EH (cell line): ENCODE measurements at places on chromosomes 6 and 20.

- no peak for DNase-seq
Observed at GRCh38 chr6:157455731-157456523, 74.9 kb downstream of the ZDHHC14 start.

GRCh38 chr6:139539852-139540251 lies 165.4 kb upstream of the CITED2 start:
- peak; percentile 98 for DNase-seq

- no peak for DNase-seq
Observed at GRCh38 chr6:12767016-12767415, 50.4 kb downstream of the PHACTR1 start.

DNA sequence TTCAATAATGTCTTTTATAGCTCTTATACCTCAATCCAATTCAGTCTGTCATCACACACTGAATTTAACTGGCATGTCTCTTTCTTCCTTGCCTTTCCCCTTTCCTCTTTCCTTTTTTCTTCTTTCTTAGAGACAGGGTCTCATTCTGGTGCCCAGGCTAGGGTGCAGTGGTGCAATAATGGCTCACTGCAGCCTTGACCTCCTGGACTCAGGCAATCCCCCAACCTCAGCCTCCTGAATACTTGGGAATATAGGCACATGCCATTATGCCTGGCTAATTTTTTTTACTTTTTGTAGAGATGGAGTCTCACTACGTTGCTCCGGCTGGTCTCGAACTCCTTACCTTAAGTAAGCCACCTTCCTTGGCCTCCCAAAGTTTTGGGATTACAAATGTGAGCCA lies 65.9 kb downstream of the CBFA2T2 start:
- DNase-seq = no peak

DNA sequence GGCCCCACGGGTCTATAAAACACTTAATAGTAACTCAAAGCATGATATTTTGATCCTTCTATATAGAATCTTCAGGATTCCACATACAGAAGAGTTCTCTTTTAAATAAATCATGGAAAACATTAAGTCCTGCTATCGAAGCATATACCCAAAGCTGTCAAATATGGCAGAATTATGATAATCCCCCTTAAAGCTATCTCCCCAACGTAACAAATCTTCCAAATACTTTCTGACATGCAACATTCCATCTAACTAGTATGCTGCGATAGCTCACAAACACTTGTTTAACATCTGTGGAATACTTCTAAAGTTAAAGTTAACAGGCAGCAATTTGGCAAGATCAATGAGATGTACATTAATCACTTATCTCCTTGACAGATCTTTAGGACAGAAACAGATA lies 371.0 kb upstream of the RUNX2 start:
- DNase-seq = no peak

DNA sequence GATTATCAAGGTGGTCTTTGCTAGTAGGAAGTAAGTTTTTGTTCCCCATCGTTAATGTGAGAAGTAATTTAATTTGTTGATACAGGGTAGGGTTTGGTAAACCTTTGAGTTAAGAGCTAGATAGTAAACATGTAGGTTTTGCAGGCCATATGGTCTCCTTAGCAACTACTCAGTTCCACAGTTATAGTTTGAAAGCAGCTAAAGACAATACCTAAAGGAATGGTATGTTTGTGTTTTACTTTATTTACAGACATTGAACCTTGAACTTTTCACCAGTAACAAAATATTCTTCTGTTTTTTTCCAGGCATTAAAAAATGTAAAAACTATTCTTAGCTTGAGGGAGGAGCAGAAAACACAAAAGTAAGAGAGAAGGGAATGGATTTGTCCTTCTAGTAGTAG lies 1.7 kb downstream of the CAP2 start:
- DNase-seq = no peak

- peak; percentile 75 for DNase-seq
Observed at GRCh38 chr20:45842169-45842812, 8.7 kb downstream of the SNX21 start.

- peak; percentile 86 for DNase-seq
Observed at GRCh38 chr20:5528719-5529256, 212.0 kb upstream of the PROKR2 start.

GRCh38 chr20:41352666-41353065 lies 12.0 kb downstream of the LPIN3 start:
- DNase-seq = no peak

GRCh38 chr20:62742979-62743776 lies 34.5 kb downstream of the NTSR1 start:
- no peak for DNase-seq

DNA sequence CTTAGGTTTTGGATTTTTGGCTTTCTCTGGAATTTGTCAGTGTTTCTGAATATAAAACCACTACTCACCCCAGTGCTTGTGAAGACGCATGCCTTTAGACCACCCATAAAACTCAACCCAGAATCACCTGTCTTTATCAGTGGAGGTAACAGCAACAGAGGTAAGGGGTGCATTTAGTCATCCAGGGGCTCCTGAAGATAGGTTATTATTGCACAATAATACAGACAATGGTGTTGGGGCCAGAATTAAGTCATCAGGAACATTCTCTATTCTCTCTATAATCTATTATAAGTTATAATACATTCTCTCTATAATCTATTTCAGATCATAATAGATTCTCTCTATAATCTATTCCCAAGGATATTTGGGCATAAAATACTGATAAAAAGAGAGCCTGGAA lies 100.2 kb upstream of the KCNQ5 start:
- DNase-seq = no peak

- no peak for DNase-seq
Observed at GRCh38 chr6:137862419-137863090, 4.5 kb upstream of the TNFAIP3 start.

DNA sequence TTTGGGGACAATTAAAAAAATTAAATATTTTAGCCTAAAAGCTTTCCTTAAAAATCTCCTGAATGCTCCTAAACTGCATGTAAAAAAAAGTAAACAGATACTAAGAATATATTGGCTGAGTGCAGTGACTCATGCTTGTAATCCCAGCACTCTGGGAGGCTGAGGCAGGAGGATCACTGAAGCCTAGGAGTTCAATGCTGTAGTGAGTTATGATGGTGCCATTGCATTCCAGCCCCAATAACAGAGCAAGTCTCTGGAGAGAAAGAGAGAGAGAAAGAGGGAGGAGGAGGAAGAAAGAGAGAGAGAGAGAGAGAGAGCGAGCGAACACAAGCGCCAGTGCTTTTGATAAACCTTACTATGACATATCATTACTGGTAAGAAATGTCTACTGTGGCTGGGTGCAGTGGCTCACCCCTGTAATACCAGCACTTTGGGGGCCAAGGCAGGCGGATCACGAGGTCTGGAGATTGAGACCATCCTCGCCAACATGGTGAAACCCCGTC lies 58.8 kb downstream of the FKBP5 start:
- peak; percentile 23 for DNase-seq

- DNase-seq = peak; percentile 41
Observed at GRCh38 chr20:31815408-31816188, 3.6 kb upstream of the MYLK2 start.

GRCh38 chr6:5042436-5042835 lies 38.6 kb upstream of the RPP40 start:
- DNase-seq = no peak

DNA sequence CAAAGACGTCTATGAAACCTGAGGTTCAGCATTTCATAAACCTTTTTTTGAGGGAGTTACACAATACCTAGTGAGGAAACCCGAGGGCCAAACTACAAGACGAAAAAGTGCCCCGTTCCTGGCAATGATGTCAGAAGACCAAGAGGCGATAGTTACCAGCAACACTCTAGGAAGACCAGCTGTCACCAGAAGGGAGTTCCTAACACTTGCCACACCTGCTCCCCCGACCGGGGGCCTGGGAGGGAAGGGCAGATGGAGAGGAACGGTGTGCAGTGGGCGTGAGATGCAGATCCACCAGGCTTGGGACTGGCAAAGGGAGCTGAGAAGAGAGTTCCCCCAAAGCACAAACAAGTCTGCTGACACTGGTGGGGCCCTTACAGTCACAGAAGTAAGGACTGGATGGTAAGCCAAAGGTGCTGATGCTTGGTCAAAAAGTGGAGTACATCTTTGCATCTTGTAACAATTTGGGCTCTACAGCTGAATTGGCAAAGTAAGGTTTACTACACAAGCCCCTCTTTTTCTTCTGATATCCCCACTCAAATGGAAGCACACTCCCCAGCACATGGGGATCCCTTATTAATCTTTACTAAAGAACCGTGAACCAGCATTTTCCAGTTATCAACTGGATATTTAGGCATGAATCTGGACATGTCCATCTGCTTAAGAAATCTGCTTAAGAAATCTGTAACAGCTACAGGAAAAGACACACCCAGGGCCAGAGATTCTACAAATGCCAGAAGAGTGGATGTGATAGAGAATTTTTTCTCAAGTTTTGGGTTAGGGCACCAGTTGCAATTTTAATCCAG lies 38.5 kb downstream of the PANK2 start:
- DNase-seq = no peak

GRCh38 chr20:13337090-13337784 lies 116.2 kb downstream of the ISM1 start:
- no peak for DNase-seq

- no peak for DNase-seq
Observed at GRCh38 chr6:158661156-158661685, 11.4 kb downstream of the SYTL3 start.

GRCh38 chr6:52834481-52834880 lies 6.1 kb downstream of the GSTA5 start:
- peak; percentile 46 for DNase-seq

GRCh38 chr6:138560130-138560860 lies 61.0 kb upstream of the NHSL1 start:
- DNase-seq = no peak

GRCh38 chr6:16670183-16670582 lies 91.1 kb downstream of the ATXN1 start:
- no peak for DNase-seq

- peak; percentile 9 for DNase-seq
Observed at GRCh38 chr6:136410201-136411024, 120.8 kb upstream of the BCLAF1 start.

GRCh38 chr20:3864518-3864917 lies 17.9 kb downstream of the MAVS start:
- DNase-seq = no peak

DNA sequence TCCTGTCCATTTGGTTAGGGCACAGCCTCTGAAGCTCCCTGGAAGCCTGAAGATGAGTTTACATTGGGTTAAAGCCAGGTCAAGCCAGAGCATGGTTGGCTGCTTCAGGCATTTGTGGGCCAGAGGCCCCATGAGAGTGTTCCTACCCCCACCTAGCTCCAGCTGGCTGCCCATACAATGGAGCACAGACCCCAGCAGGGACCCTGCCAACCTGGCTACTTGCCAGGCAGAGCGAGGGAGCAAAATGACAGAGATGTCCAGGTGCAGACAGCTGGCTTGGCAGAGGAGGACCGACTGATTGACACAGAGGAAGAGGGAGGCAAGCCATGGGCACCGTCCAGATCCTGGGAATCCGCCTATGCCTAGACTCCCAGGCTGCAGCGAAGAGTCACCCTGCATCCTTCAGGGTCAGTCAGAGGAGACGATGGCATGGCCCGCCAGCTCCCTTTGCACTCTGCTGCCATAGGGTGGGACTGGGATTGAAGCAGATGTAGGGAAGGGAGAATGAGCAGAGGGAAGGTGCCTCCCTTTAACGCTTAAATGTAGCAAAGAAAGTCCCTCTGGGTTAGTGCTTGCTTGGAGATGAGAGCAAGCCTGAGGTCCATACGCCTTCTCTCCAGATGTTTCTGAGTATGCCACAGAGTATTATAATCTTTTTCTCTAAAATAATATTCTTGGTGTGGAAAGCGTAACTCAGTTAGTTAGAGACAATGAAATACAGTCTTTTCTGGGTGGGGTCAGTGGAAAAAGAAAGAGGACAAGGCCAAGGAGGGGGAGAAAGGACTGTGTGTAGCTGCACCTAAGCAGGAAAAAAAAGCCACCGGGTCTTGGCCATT lies 77.6 kb upstream of the FYN start:
- peak; percentile 76 for DNase-seq

GRCh38 chr6:162621246-162621645 lies 106.3 kb downstream of the PRKN start:
- DNase-seq = no peak

DNA sequence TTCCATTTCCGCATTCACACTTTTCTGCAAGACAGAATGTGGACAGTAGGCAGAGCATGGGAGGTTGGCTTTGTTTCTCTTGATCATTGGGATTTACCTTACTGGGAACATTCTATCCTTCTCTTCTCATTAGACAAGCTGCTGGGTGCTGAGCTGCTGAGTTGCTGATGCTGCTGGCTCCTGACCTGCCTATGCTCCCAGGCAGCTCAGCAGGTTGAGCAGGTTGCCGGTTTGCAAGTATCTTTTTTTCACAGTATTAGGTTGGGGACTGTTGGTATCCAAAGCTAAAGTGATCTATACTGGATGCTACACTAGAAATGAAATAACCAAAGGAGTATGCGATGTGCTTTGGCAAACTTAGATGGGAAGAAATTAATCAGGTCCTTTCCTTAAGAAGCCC lies 23.7 kb upstream of the ADGRF4 start:
- no peak for DNase-seq

DNA sequence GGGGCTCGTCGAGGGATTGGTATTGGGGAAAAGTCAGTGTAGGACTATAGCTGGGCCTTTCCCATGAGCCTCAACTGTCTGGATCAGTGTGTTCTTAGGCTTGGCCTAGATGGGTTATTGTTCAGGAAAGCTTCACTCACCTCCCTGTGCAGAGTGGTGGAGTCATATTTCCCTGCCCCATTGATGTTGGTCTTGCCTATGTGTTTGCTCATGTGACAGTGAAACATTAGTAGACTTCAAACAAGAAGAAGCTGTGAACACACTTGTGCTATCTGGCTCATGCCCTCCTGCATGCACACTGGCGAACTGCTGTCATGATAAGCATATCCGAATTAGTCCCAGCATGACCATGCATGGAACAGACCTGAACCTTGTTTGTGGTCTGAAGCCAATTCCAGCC lies 171.1 kb downstream of the DHX35 start:
- DNase-seq = no peak

DNA sequence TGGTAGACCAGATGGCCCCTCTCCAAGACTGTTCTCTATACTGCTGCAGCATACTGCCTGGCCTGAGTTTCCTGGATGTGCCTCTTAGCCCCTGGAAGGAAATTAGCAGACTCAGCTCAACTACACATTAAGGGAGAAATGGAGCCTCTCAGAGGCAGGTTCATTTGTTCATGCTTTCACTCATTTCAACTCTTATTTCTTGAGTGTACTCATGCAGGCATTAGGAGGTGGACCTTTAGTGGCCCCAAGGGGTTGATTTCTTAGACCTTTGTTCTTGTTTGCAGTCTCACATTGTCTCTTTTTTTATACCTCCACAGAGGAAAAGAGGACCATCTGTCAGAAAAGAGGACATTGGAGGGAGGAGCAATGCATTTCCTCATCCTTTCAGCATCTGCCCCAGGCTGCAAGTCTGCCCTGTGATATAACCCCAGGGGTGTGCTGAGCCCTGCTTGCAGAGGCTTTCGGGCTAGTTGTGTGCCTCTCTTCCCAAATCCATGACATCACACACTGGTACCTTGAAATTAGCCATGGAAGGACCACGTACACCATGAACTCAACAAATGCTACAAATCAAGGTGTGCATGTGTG lies 456.2 kb downstream of the CD83 start:
- no peak for DNase-seq
